ENCODE measurements at places on chromosomes 7 and 10. TPM values are rescaled to one million over a fixed set of nuclear protein-coding genes. Genes with fewer than 3 reads are reported as not detected.

GRCh38 chr7:129831424-129832058, 121.2 kb downstream of the UBE2H start:
- DNase-seq, result no peak

SPDYE2 gene
- not detected for total RNA-seq

DNA sequence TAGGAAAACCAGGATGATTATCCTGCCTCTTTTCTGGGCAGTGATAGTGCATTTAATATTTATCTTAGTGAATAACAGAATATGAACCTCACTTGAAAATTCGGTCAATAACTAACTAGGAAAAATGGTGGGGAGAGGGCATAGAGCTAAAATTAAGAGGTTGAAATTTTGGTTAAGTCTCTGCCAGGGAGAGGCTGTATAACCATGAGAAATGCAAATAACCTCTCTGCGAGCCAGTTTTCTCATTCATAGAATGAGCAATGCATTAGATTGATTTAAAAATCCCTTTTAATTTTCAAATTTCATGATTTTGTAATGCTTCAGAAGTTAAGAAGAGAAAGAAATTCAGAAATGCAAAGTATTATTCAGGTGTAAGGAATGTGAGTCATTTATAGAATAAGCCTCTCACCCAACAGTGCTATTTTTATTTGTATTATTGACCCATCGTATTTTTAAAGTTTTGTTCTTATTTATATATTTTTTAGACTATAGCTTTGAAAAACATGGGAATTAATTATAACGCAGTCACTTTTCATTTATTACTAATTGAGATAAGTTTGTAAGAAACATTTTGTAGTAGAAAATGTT, 104.7 kb downstream of the PHF14 start:
- DNase-seq, result no peak

DNA sequence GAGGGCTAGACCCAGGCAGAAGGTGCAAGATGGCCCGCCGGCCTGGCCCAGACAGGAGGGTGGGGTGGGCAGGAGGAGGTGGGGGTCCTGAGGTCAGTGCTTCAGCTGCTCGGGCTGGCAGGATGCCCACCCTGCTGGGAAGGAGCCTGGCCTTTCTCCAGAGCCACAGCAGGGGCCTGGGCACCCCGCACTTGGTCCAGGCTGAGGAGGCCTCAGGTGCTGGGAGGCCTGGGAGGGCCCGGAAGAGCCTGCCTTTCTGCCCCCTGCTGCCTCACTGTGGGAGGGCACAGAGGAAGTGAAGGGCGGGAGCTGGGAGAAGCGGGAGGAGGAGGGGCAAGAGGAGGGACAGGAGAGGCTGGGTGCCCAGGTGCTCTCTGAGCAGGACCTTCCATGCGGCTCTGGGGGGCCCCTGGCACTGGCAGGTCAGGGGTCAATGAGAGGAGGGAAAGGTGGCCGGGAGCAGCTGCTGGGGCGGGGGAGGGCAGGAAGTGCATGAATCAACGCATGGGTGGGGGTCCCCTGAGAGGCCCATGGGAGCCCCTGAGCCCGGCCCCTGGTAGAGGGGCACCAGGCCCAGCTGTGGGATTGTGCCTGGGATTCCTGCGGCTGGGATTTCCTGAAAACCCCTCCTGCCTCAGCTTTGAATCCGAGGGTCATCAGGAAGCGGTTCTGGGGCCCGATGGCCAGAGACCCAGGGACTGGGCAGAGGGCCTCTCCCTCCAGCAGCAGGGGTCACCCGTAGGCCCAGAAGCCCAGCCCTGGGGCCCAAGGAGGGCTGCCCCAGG, 49.9 kb downstream of the PWWP2B start:
- DNase-seq, result no peak

DNA sequence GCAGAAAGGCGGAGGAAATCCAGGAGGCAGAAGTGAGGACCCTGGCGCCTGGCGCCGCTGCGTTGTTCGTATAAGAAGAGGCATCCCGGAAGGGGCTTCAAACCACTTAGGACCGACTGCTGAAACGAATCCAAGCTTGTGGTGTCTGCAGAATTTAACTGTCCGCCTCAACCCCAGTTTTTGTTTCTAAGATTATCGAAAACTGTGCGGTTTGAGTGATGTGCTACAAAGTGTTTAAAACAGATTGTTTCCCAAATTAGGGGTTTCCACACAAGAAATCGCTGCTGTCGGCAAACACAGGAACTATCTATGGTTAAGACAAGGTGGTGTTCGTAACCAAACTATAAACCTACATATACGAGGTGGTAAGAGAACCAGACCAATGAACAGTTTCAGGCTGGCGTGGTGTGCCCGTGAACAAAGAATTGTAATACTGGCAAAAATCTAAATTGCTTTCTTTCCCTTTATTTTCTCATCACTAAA, 835 bp upstream of the DGKI start:
- no peak for DNase-seq

DNA sequence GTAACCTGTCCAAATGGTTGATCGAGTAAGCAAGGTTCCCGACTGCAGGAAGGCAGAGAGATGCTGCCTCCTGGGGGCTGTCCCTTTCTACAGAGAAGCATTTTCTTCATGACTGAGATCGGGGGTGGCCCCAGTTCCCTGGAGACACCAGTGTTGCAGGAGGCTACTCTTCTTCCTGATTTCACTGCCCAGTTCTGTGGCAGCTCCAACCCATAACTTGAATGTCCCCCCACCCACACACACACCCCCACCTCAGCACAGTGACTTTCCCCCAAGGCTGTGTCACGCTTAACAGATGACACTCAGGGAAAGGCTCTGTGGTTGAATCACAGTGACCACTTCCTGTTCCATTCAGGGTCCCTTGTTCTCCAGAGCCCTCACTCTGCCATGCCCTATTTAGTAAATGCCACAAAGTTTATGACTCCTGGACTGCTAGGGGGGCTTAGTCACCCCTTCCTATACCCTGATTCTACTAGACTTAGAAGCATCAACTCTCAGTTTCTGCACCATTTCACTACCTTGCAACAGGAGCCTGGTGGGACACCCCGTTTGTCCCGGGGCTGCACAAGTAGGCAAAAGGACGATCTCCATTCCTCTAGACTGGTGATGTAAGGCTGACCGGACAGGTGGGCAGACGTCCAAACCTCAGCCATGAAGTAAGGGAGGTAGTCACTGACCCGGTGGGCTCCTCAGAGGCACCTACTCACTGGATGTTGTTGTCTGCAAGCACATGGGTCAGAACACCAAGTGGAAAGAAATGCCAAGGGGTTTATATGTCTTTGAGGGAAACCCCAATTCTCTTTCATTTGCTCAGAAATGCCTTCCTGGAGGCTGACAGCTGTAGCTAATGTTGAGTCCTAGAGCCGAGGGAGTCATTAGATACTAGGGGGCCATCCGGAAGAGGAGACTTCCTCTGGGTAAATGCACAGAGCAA, 31.3 kb upstream of the SMC3 start:
- no peak for DNase-seq

ZNF680 gene
- total RNA-seq, result 21.5 TPM

GRCh38 chr7:36406156-36406555, 16.5 kb downstream of the ANLN start:
- DNase-seq, result no peak

- DNase-seq, result no peak
These were observed 129.4 kb downstream of the CCNY start for GRCh38 chr10:35465673-35466072.

KCNMA1 gene
- 2.3 TPM for total RNA-seq

GDF10 gene
- total RNA-seq, result 0.63 TPM

DNA sequence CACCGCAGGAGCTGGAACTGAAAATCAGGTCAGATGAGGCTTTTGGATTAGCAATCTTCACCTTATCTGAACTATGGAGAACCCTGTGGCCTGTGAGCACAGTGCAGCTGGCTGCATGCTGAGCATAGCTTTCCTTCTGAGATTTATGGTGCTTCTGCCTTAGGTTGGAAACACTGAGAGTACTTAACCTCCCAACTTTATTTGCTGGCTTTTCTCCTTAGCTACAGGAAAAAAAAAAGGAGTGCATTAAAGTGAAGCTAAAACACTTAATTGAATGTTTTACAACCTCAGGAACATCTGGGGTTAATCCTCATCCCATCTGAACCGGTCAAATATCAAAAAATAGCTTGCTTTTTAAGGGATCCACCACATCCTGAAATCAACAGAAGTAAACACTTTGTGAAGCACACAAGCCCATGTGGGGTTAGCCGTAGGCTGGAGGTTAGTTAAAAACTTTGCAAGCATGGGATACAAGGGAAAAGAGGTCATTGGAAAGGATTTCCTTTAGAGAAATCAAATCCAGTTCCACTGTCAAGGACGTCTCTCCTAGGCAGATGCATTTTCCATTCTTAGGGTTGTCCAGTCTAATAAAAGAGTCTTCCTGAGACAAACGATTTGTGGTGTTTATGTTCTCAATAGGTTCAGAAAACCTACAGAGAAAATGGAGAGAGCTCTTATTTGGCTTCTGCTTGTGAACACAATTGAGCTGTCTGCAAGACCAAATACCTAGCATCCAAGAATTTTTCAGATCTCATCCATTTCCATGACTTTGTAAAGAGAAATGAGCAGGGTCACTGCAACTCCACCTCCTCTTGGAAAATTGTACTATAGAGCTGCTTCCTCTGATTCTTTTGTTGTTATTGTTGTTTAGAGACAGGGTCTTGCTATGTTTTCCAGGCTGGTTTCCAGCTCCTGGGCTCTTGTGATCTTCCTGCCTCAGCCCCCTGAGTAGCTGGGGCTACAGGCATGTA, 470.4 kb upstream of the IGFBP3 start:
- DNase-seq, result no peak

DEPP1 gene
- 68.8 TPM for total RNA-seq

GRCh38 chr7:80450621-80451308, 61.1 kb downstream of the GNAT3 start:
- DNase-seq, result no peak

- DNase-seq, result no peak
These were observed 18.6 kb downstream of the FOXK1 start for GRCh38 chr7:4700577-4701235.

DNA sequence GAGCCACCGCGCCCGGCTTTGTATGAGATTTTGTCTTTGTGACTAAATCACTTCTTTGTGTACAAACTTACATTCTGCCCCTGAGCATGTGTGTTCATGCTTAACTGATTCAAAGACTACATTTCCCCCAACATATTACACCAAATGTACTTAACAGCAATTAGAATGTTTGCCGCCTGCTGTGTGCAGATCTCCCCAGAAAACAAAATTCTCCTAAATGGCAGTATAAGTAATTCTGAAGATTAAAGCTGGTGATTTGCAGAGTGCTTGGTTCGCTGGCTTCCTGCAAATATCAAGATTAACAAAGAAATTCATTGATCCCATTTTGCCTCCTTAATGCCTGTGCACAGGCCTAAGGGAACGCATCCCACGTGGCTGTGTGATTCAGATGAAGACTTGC, 230.3 kb downstream of the GALNT17 start:
- DNase-seq, result no peak

DNA sequence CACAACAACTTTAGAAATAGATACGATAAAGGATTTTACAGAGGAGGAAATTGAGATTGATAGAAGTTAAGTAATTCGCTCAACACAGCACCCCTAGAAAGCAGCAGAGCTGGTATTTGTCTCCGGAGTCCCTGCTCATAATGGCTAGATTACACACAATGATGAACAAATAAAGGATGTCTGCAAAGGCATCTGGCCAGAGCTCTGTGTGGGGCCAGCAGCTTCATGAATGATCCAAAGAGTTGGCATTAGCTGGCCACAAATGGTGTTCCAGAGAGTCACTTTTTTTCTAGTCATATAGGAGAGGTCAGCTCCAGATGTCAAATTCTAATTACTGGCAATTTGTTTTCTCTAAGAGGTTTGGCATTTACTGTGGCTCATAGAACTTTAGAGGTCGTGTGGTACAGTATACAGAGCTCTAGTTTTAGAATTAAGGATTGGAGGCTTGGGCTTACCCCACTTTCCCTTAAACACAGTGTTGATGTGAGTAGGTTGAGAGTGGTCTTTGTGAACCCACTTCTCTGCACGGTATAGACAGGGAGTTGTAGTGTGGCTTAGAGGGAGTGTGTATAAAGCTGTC, 186.2 kb downstream of the BICC1 start:
- no peak for DNase-seq

DNA sequence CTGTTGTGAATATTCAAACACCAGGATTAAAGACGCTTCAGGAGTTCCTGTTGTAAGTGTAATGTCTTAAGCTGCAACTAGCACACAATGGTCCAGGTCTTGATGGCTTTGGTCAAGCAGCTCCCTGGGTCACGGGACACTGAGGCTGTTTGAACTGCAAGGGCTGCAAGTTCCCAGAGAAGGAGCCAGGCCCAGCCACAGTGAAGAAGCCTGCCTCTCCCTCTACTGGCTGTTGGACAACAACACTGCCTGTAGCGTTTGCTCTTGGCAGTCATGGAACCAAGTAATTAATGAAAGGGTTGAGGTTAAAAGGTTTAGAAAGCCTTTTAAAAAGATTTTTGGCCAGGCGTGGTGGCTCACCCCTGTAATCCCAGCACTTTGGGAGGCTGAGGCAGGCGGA, 31.9 kb upstream of the GUSB start:
- no peak for DNase-seq

- no peak for DNase-seq
These were observed 71.5 kb upstream of the NOBOX start for GRCh38 chr7:144474800-144475615.

LEP gene
- 0.22 TPM for total RNA-seq

DNA sequence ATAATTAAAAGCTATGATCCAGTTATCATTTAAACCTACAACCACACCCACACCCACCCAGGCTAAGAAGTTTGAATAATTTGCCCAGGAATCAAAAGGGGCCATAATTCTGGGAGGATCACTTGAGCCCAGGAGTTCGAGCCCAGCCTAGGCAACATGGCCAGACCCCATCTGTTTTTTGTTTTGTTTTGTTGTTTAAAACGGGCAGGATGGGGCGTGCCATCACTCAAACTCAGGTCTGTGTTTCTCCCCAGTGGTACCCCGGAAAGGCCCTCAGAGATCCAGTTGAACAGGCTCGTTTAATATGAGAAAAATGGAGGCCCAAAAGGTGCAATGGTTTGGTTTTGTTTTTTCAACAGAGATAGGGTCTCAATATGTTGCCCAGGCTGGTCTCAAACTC, 23.3 kb downstream of the HSPB1 start:
- no peak for DNase-seq

GRCh38 chr10:62386356-62387320, 12.5 kb downstream of the ZNF365 start:
- DNase-seq, result no peak

ITGB1 gene
- 1,054 TPM for total RNA-seq

FGFR2 gene
- 2.8 TPM for total RNA-seq

ANKRD61 gene
- total RNA-seq, result not detected

DNA sequence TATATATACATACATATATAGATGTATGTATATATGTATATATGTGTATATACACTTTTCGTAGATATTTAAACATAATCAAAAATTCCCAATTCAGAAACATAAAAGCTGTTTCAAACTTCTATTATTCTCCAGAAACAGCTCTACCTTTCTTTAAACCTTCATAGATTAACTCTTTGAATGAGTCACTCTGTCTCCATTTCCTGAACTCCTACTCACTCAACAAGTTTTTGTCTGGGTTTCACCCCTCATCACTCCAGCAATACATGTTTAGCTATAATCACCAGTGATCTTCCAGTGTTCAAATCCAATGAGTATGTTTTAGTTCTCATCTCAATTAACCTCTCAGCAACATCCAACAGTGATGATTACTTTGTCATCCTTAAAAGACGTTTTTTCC, 9.6 kb downstream of the DGKB start:
- DNase-seq, result no peak

GRCh38 chr7:145916776-145917175, 199.8 kb upstream of the CNTNAP2 start:
- DNase-seq, result no peak

NUTM2A gene
- 2.3 TPM for total RNA-seq

- DNase-seq, result no peak
These were observed 614 bp upstream of the IFIT2 start for GRCh38 chr10:89301232-89301631.

- DNase-seq, result no peak
These were observed 3.5 kb downstream of the PRR15 start for GRCh38 chr7:29567174-29567573.

Data from right atrium auricular region (tissue), 2 donors.